ENCODE measurements at places on chromosomes 2 and 18.

- H3K36me3 ChIP-seq = no peaks in the 10 kb centered on the region
- DNase-seq = no peak
- no peak overlapping the region for H3K27ac ChIP-seq
- no peaks in the 10 kb centered on the region for H3K27me3 ChIP-seq
- peaks cover 5% of the 10 kb centered on the region for H3K4me1 ChIP-seq
Measured at GRCh38 chr2:134150760-134151159, 103.1 kb upstream of the MGAT5 start.

DNA sequence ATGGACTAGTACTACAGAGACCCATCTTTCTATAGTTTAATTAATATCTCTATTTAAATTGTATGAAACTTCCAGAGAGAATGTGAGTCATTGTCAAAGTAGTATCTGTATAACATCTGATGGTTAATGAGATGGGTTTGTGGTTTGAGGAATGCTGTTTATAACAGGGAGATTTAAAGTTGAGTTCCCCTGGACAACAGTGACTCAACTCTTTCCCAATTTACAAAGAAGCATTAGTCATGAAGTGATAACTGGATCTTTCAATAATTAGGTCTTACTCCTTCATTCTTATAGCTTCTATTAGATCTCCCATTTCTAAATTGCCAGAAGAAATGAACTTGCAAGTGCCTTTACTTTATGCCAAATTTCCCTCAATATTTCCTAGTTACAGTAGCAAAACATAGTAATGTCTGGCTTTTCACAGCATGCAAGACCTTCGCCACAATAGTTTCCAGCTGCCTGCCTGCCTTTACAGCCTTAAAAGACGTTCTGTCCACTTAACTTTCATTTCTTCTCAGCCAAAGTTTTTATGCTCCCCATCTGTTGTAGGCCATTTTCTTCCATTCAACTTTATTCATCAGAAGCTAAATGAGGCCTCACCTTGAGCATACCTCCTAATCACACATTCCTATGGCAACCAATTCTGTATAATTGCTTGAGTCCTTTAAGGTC lies 47.7 kb upstream of the WDR75 start:
- no peaks in the 10 kb centered on the region for H3K4me1 ChIP-seq
- no peaks in the 10 kb centered on the region for H3K36me3 ChIP-seq
- no peak for DNase-seq
- no peaks in the 10 kb centered on the region for H3K27me3 ChIP-seq

GRCh38 chr18:59550174-59550516 lies 147.1 kb downstream of the CCBE1 start:
- H3K4me3 ChIP-seq = no peak overlapping the region
- no peak for DNase-seq
- peaks cover 4% of the 10 kb centered on the region for H3K4me1 ChIP-seq
- no peaks in the 10 kb centered on the region for H3K27me3 ChIP-seq

GRCh38 chr2:146124741-146125140 lies 1604.8 kb upstream of the ZEB2 start:
- no peaks in the 10 kb centered on the region for H3K4me1 ChIP-seq
- H3K36me3 ChIP-seq = no peaks in the 10 kb centered on the region
- no peak overlapping the region for H3K4me3 ChIP-seq
- no peak overlapping the region for H3K27ac ChIP-seq

- no peak overlapping the region for H3K4me3 ChIP-seq
- no peaks in the 10 kb centered on the region for H3K27me3 ChIP-seq
- no peaks in the 10 kb centered on the region for H3K36me3 ChIP-seq
- H3K4me1 ChIP-seq = no peaks in the 10 kb centered on the region
Measured at GRCh38 chr2:107645586-107645985, 181.1 kb upstream of the RGPD4 start.

- no peak for DNase-seq
- H3K27ac ChIP-seq = no peak overlapping the region
- no peaks in the 10 kb centered on the region for H3K27me3 ChIP-seq
Measured at GRCh38 chr2:75609334-75609689, 37.3 kb upstream of the MRPL19 start.

DNA sequence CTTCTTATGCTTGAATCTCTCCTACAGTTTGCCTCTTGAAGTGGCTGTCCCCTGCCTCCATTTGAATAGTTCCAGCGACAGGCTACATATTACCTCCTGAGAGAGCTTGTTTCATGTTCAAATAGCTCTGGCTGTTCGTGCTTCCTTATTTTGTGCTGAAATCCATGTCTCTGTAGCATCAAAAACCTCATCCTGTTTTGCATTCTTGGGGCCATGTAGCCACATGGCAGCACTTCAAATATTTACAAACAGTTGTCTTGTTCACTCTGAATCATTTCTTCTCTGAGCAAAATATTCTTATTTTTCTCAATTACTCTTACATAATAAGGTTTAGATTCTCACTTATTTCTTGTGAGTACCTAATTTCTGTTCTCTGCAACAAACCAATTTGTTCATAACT lies 1243.1 kb upstream of the NXPH2 start:
- H3K4me1 ChIP-seq = no peaks in the 10 kb centered on the region
- H3K27ac ChIP-seq = no peak overlapping the region
- no peak overlapping the region for H3K4me3 ChIP-seq
- no peaks in the 10 kb centered on the region for H3K36me3 ChIP-seq

DNA sequence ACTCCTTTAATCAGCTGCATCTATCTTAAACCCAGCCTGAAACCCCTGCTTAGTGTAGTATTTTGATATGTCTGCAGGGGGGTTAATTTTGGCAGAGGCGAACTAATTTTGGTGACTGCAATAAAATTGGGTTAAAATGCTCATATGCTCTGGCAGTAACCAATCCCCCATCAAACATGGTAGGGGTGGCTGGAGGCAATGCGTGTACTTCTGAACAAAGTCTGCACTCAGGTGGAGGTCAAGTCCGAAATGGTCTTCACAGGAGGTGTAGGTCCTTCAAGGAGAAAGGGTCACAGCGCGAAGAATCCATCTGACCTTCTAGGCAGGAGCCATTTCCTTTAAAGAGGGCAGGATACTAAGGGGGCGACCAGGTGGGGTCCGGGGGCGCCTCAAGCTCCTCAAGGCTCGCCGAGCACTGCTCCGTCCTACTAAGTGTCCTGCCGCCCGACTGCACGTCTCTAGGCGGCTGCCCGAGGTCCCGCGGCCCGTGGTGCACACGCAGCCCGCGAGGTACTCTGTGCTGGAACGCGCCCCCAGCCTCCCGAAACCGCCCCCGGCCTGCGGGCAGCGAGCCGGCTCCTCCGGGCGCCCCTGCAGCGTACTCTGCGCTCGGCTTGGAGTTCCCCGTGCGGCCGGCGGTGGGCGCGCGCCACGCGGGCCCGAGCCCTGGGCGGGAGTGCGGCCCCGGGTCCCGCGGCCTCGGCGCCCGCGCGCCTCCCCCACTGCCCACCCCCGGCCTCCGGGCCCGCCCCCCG lies 1.7 kb upstream of the LDLRAD4 start:
- H3K27me3 ChIP-seq = no peaks in the 10 kb centered on the region
- H3K36me3 ChIP-seq = no peaks in the 10 kb centered on the region
- peak; percentile 24 for DNase-seq
- H3K27ac ChIP-seq = peak overlapping the region; percentile 89
- peaks cover 21% of the 10 kb centered on the region for H3K4me1 ChIP-seq
- H3K4me3 ChIP-seq = peak overlapping the region; percentile 64

GRCh38 chr18:6557057-6557769 lies 142.5 kb upstream of the L3MBTL4 start:
- H3K27ac ChIP-seq = peak overlapping the region; percentile 69
- DNase-seq = peak; percentile 18
- no peak overlapping the region for H3K4me3 ChIP-seq
- H3K4me1 ChIP-seq = peaks cover 9% of the 10 kb centered on the region
- H3K27me3 ChIP-seq = no peaks in the 10 kb centered on the region

GRCh38 chr2:215556979-215557378 lies 121.1 kb upstream of the FN1 start:
- no peak overlapping the region for H3K27ac ChIP-seq
- no peaks in the 10 kb centered on the region for H3K27me3 ChIP-seq
- no peak overlapping the region for H3K4me3 ChIP-seq
- no peaks in the 10 kb centered on the region for H3K4me1 ChIP-seq

All from testis (tissue), 5 donors.